ENCODE measurements at places on chromosomes 13 and 19.

GRCh38 chr19:43455321-43456113 lies 9.9 kb downstream of the LYPD3 start:
- no peak for DNase-seq

- no peak for DNase-seq
Measured at GRCh38 chr13:45362939-45363338, 22.0 kb upstream of the TPT1 start.

DNA sequence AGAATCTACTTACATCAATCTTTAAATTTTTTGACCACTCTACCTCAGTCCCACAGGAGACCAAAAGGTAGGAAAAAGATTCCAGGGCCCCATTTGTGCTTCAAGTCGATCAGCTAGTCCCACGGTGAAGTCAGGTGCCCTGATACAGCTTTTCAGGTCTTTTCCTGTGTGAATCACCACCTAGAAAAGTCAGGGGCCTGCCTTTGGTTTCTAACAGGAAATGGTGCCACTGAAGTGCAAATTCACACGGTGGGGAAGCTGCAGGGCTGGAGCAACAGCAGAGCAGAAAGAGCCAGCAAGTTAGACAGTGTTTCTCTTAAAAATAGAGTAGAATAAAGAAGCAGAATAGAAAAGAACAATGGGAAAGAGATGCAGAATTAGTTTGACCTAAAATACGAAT lies 107.5 kb downstream of the KLF12 start:
- DNase-seq, result peak; percentile 59

DNA sequence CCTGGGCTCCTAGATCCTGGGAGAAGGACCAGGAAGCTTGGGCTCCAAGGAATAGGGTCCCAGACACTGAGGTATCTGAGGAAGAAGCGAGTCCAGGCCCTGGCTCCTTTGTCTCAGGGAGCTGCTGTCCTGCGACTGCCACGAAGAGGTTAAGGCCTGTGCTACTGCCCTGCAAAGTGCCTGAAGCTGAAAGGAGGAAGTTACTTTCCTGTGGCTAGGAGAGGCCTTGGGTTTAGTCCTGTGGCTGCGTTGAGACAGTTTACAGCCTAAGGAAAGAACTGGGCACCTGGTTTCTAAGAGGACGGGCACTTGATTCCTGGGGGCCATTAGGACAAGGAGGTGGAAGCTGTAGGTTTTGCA lies 2.8 kb downstream of the MYADM start:
- DNase-seq, result no peak

- no peak for DNase-seq
Measured at GRCh38 chr19:36436531-36436930, 18.1 kb upstream of the ZFP82 start.

DNA sequence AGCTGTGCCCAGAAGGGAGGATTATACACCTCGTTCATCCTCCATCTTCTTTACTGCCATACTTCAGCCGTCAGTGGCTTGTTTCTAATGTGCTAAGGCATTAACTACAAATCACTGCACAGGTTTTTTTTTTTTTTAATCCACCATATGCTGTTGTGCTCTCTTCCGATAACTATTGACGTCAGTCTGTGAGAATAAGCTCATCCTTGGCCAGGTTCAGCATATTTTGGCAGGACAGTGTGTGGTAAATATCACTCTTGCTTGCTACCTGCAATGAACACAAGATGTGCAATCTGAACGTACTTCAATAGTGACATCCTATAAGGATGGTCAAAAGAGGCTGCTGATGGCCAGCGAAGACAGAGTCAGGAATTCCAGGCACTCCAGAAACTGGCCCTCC lies 2030.7 kb upstream of the PCDH20 start:
- DNase-seq, result no peak

DNA sequence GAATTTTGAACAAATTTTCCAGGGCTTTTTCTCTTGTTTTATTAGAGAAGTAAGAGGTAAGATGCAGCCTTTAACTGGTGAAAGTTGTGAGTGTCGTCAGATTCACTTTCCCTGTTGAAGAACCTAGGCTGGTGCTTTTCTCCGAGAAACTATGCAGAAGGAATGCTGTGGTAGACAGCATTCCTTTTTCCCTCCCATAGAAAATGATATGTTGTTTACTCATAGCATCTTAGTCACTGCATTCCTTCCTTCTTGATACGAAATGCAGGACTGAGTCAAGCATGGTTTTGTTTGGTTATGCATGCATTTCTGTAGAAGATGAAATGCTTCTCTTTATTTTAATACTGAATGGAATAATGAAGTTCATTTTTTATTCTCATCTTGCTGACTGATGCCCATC lies 3.4 kb downstream of the ITGBL1 start:
- DNase-seq, result no peak

DNA sequence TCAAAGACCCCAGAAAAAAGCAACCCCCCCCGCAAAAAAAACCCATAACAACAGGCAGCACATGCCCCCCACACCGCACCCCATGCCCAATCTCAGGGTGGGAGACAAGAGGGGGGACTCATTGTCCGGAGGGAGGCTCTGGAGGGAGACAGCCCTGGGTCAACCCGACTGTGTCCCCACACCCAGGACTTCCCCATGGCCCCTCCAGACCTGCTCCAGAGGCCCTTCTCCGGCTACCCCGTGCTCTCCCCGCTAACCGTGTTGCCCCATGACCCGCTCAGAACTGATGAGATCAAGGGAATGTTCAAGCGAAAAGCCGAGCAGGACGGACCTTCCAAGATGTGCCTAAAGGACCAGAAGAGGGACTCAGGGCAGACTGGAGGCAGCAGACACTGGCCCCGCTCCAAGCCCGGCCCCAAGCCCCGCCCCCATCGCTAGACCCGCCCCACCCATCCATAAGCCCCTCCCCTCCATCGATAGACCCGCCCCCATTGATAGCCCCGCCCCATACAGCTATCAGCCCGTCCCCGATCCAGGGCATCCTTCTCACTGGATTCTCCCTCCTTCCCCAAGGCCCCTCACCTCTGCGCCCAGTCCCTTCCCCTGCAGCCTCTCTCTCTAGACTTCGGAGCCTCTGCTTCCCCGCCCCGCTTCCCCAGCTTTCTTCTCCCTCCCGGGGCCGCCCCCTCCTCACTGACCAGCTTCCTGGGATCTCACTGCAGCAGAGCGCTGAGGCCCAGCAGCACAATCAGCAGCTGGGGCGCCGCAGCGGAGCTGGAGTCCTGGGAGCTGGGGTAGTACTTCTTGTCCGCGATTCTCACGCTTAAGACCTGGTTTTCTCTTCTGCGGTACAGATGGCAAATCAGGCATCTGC lies 2.2 kb downstream of the BST2 start:
- DNase-seq, result no peak

GRCh38 chr13:97237388-97237787 lies 15.3 kb downstream of the MBNL2 start:
- no peak for DNase-seq
